B cell (primary cell): ENCODE measurements at places on chromosomes 11 and 22. TPM values are rescaled to one million over a fixed set of nuclear protein-coding genes. Genes with fewer than 3 reads are reported as not detected.

- no peaks in the 10 kb centered on the region for H3K27me3 ChIP-seq
- no peaks in the 10 kb centered on the region for H3K36me3 ChIP-seq
- peaks cover 71% of the 10 kb centered on the region for H3K4me1 ChIP-seq
- peak overlapping the region; percentile 93 for H3K27ac ChIP-seq
- peak overlapping the region; percentile 31 for H3K4me3 ChIP-seq
- peak; percentile 35 for DNase-seq
Measured at GRCh38 chr11:128551058-128551457, 36.3 kb downstream of the ETS1 start.

CLP1 gene
- total RNA-seq = 15.5 and 15.8 TPM in 2 replicates

- H3K27me3 ChIP-seq = peaks cover 3% of the 10 kb centered on the region
- H3K4me3 ChIP-seq = no peak overlapping the region
- no peaks in the 10 kb centered on the region for H3K36me3 ChIP-seq
- H3K27ac ChIP-seq = no peak overlapping the region
Measured at GRCh38 chr11:12725863-12726682, 51.9 kb downstream of the TEAD1 start.

DNA sequence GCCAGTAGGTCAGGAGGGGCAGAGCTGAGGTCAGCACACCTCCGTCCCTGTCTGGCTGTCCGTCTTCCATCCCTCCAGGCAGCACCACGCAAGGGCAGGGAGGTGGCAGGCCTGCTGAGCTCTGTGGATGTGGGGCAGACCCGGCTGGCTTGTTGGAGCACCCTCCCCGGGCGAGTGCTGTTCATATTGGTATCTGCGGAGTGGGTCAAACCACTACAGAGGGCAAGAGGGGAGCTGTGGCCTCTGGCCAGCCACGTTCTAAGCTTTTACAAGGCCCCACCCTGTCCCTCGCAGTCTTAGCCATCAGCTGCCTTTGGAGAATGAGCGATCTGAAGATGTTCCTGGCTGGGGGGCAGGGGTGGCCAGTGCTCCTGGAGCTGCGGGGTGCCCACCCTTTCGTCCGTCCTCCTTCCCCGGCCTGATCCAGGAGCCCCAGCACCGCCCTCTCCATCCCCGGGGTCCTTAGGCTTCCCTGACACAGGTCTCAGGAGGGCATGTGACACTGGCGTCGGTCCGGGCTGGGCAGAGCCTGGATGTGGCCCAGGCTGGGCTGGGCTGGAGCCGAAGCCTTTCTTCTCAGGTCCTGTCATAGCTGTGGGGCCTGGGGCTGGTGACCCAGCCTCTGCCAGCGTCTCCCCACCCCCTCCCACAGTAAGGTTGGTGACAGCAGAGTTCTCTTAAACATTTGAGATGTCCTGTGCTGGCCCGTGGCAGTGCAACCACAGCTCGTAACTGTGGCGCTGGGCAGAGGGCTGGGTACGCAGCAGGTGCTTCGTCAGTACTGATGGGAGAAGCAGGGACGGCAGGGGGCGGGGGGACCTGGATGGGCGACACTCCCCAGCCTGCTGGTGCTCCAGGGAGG lies 31.7 kb upstream of the GRAMD4 start:
- H3K4me1 ChIP-seq = peaks cover 68% of the 10 kb centered on the region
- no peaks in the 10 kb centered on the region for H3K36me3 ChIP-seq
- no peak overlapping the region for H3K4me3 ChIP-seq
- peak; percentile 54 for DNase-seq
- H3K27me3 ChIP-seq = no peaks in the 10 kb centered on the region

DNA sequence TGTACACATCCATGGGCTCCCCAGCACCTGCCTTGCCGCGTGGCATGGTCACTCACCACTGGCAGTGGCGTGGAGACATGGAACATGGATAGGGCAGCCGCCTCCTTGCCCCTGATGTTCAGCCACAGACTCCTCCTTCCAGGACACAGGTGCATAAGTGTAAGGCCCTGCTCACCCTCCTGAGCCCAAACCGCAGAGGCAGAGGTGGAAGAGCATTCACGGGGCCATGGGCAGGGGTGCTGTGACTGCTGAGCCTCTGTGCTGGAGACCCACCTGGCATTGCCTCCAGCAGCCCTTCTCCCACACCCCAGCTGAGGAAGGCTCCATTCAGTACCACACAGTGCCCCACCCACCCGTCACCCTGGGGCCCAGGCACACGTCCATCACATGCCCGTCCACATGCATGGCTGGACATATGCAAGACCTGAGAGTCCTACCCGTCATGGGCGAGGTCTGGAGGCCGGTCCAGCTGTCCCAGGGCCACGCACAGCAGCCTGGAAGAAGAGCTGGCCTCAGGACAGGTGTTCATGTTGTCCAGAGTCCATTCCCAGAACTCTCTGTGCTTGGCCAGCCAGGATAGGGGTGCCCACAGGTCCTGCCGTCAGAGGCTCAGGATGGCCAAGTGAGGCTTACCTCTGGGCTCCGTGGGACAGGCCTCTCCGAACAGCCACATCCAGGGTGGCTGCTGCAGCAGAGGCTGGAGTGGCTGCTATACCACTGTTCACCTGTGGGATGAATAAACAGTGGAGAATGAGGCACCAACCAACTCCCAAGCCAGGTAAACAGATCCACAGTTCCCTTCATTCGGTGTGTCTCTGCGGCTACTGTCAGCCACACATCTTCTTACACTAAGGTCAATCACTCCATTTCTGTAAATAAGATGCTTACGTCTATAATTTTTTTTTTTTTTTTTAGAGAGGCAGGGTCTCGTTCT lies 1.7 kb upstream of the TUBGCP6 start:
- H3K27ac ChIP-seq = no peak overlapping the region
- peaks cover 29% of the 10 kb centered on the region for H3K36me3 ChIP-seq
- no peak for DNase-seq
- H3K4me3 ChIP-seq = no peak overlapping the region
- peaks cover 40% of the 10 kb centered on the region for H3K4me1 ChIP-seq

DNA sequence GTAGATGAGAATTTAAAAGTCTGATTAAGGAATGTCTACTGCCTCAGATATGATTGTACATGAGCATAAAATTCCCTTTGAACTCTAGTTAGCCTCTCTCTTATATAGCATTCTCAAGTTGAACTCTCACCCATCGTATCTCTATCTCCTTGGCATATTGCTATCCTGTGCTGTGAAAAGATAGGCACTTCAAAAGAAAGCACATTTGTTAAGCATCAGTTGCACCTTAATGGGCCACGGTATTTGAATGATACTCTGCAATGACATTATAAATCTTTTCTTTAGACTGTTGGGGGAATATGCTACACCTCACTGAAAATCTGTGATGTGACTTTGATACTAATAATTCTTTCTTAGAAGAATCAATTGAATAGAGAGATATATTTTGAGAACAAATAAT lies 570.7 kb downstream of the JRKL start:
- no peak overlapping the region for H3K4me3 ChIP-seq
- DNase-seq = no peak
- no peaks in the 10 kb centered on the region for H3K27me3 ChIP-seq
- no peaks in the 10 kb centered on the region for H3K36me3 ChIP-seq
- no peak overlapping the region for H3K27ac ChIP-seq
- H3K4me1 ChIP-seq = no peaks in the 10 kb centered on the region

DNA sequence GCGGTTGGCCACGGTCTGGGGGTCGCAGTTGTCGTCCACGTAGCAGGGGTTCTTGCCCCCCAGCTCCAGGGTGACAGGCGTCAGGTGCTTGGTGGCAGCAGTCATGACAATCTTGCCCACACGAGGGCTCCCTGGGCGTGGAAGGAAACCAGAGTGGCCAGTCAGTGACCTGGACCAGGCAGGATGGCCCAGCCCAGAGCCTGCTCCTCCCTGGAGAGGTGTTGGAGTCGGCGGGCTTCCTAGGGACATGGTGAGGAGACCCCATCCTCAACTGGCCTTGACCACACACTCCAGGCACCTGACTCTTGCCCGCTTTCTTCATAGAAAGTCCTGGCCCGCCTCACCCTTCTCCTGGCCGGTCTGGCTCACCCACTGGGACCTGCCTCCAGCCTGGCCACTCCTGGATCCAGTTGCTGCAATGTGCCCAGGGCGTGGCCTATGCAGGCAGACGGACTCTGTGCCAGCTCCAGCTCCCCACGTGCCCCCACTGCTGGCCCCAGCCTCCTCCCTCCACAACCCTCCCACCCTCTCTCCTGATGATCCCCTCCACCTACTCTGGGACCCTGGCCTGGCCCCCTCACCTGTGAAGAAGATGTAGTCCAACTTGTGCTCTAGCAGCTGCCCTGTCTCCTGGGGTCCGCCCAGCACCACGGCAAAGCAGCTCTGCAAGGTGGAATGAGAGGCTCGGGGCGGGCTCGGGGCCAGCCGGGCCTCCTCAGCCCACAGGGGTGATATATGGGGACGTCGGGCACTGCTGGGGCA lies 8.7 kb downstream of the ALDH3B2 start:
- peaks cover 33% of the 10 kb centered on the region for H3K4me1 ChIP-seq
- H3K36me3 ChIP-seq = no peaks in the 10 kb centered on the region
- H3K27ac ChIP-seq = no peak overlapping the region
- peaks cover 4% of the 10 kb centered on the region for H3K27me3 ChIP-seq
- no peak for DNase-seq
- H3K4me3 ChIP-seq = no peak overlapping the region

- no peaks in the 10 kb centered on the region for H3K27me3 ChIP-seq
- H3K36me3 ChIP-seq = no peaks in the 10 kb centered on the region
- H3K4me1 ChIP-seq = no peaks in the 10 kb centered on the region
- H3K27ac ChIP-seq = no peak overlapping the region
- DNase-seq = no peak
- H3K4me3 ChIP-seq = no peak overlapping the region
Measured at GRCh38 chr11:121152764-121153163, 51.7 kb downstream of the TECTA start.

GRCh38 chr11:45922425-45923082 lies at the start of gene LARGE2:
Gene LARGE2 (plus strand): TSS chr11:45922656. CDS start chr11:45922883, 227 bp downstream.
- peaks cover 77% of the 10 kb centered on the region for H3K4me1 ChIP-seq
- peak within 1 kb of the TSS; percentile 62 for H3K27ac ChIP-seq
- DNase-seq = peak; percentile 74
- H3K27me3 ChIP-seq = no peaks in the 10 kb centered on the region
- H3K36me3 ChIP-seq = peaks cover 28% of the 10 kb centered on the region

TEX12 gene
- total RNA-seq = 0.47 TPM in 1 of 2 replicates, not detected in the other

RFPL3 gene
- total RNA-seq = not detected in 2 replicates

PLAAT2 gene
- not detected in 2 replicates for total RNA-seq

OR52I1 gene
- not detected in 2 replicates for total RNA-seq

DNA sequence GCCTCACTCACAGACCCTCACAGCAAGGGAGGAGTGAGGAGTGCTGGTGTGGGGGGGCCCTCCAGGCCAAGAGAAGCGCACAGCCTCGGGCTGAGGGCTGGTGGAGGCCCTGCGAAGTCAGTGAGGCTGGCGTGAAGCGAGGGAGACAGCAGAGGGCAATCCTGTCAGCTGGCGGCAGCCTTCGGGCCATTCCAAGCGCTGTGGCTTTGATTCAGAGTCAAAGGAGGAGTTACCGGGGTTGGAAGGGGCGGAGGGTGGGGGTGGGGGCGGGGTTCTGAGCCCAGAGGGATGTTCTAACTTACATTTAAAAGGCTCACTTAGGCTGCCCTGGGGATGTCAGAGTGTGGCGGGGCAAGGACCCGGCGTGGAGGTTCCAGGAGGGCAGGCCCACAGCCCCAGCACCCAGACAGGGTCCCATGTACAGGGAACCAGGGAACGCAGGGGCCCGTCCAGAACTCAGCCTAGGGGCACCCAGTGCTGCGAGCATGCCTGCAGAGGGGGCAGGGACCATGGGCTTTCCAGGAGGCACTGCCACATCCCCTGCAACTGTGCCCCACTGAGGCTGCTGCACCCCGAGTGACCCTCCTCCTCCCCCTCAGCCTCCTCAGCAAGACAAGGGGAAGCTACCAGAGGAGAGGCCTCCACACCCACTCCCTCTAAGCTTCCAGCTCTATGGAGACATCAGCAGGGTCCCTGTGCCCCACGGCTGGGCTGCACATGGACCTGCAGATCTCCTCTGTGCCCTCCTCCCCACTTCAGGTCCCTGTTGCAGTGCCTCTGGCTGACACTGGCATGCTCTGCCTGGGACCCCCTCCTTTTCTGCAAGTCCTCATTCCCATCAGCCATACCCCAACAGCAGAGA lies 39.7 kb upstream of the TTLL12 start:
- peaks cover 4% of the 10 kb centered on the region for H3K4me1 ChIP-seq
- no peaks in the 10 kb centered on the region for H3K27me3 ChIP-seq
- H3K36me3 ChIP-seq = no peaks in the 10 kb centered on the region

- H3K4me1 ChIP-seq = peaks cover 85% of the 10 kb centered on the region
- H3K27ac ChIP-seq = peak overlapping the region; percentile 91
- no peaks in the 10 kb centered on the region for H3K27me3 ChIP-seq
- no peak overlapping the region for H3K4me3 ChIP-seq
- no peaks in the 10 kb centered on the region for H3K36me3 ChIP-seq
Measured at GRCh38 chr22:37230673-37231405, 13.2 kb downstream of the RAC2 start.

OR51B5 gene
- total RNA-seq = 0.66 and 0.67 TPM in 2 replicates

DNA sequence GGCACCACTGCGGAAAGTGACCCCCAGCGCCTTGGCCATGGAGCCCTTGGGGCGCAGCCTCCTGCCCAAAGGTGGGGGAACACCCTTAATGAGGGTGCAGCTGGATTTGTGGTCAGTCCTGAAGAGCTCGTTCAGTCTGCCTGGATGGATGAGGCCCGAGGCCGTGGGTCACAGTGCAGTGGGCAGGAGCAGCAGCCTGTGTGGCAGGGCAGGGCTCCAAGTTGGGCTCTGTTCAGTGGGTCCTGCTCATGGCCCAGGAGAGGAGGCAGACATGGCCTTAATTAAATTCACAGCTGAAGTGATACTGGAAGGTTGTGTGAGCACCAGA lies 33.3 kb downstream of the FAM83F start:
- peaks cover 8% of the 10 kb centered on the region for H3K4me1 ChIP-seq
- H3K4me3 ChIP-seq = no peak overlapping the region
- no peaks in the 10 kb centered on the region for H3K27me3 ChIP-seq
- H3K36me3 ChIP-seq = no peaks in the 10 kb centered on the region
- no peak overlapping the region for H3K27ac ChIP-seq
- no peak for DNase-seq

DNA sequence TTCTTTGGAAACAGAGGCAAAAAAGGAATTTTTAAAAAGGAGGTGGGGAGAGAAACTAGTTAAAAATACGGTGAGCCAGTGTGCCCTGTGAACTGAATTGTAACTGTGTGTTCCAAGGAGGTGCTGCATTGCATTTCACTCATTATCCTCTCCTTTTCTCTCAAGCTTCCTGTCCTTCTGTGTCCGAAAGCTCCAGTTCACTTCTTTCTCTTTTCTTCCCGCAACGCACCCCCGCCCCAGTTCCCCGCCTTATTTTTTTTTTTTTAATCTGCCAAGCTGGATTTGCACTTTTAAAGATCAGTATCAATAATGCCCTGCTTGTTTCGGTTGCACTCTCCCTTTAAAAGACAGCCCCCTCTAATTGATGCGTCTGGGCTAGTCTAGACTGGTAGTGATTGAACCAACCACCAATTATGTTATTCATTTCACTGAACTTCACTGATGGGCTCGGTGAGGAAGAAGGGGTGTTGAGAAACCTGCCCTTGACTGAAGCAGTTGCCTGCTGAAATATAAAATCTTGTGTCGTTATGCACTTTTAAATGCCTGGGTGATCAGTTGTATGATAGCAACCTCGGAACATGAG lies 18.5 kb downstream of the BLID start:
- H3K27me3 ChIP-seq = peaks cover 27% of the 10 kb centered on the region
- no peak overlapping the region for H3K4me3 ChIP-seq
- H3K4me1 ChIP-seq = peaks cover 4% of the 10 kb centered on the region
- DNase-seq = no peak
- no peak overlapping the region for H3K27ac ChIP-seq

LRP4 gene
- not detected in 2 replicates for total RNA-seq

- no peak overlapping the region for H3K4me3 ChIP-seq
- H3K36me3 ChIP-seq = peaks cover 70% of the 10 kb centered on the region
- H3K4me1 ChIP-seq = no peaks in the 10 kb centered on the region
- no peak overlapping the region for H3K27ac ChIP-seq
- H3K27me3 ChIP-seq = no peaks in the 10 kb centered on the region
Measured at GRCh38 chr22:50416996-50417395, 57.8 kb downstream of the SBF1 start.

GRCh38 chr22:24146194-24146616 lies 35.1 kb upstream of the SUSD2 start:
- H3K4me3 ChIP-seq = no peak overlapping the region
- peak; percentile 37 for DNase-seq
- H3K36me3 ChIP-seq = no peaks in the 10 kb centered on the region
